Hypothalamus (tissue), 51 donors: ENCODE measurements at places on chromosomes 7 and 10.

GRCh38 chr7:101125989-101126650 is 784 bp upstream of the SERPINE1 start:
- no peak for DNase-seq

GRCh38 chr7:18655912-18656311 is 160.4 kb downstream of the HDAC9 start:
- no peak for DNase-seq

- no peak for DNase-seq
Observed at GRCh38 chr7:108063520-108063933, 60.6 kb upstream of the LAMB1 start.

GRCh38 chr10:7458556-7458955 is 47.7 kb upstream of the SFMBT2 start:
- no peak for DNase-seq

- DNase-seq, result no peak
Observed at GRCh38 chr10:971613-972012, 16.6 kb upstream of the GTPBP4 start.

GRCh38 chr10:124106241-124106879 is 13.0 kb upstream of the CHST15 start:
- peak; percentile 43 for DNase-seq

- no peak for DNase-seq
Observed at GRCh38 chr10:88080213-88080612, 216.8 kb downstream of the PTEN start.

DNA sequence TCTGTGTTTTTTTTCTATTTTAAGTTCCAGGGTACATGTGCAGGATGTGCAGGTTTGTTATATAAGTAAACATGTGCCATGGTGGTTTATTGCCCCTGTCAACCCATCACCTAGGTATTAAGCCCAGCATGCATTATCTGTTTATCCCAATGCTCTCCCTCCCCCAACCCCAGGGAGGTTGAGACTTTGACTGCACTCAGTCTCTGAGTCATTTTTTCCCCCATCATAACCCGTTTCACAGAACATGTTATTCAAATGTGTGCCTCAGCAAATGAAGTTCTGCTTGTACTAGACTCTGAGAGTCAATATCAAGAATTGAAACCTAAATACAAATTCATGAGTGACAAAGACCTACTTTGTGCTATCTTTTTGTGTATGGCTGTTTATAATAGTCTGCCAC is 70.0 kb upstream of the CYP26C1 start:
- DNase-seq, result no peak

GRCh38 chr7:104267701-104268368 is 60.0 kb upstream of the ORC5 start:
- DNase-seq, result no peak

- DNase-seq, result no peak
Observed at GRCh38 chr10:101397140-101397539, 43.2 kb downstream of the BTRC start.

- no peak for DNase-seq
Observed at GRCh38 chr7:83159731-83160130, 3.0 kb downstream of the PCLO start.

GRCh38 chr10:78377356-78377755 is 343.7 kb downstream of the RPS24 start:
- DNase-seq, result no peak

DNA sequence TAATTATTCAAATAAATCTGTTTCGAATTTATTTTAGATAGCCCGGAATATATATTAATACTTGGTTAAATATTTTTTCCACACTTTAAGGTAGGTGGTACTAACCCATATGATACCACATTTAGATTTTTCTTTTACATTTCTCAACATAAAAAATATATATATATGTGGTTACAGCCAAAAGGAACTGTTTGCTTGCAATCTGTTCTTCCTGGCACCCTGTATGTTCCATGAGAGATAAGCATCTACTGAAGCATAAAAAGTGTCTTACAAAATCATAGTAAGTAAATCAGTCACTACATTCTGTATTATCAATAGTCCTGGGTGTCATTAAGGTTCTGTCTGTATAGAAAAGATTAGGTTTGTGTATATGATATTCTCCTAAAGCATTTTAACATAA is 726.8 kb downstream of the GRM8 start:
- no peak for DNase-seq

- no peak for DNase-seq
Observed at GRCh38 chr7:16841681-16842080, 36.9 kb upstream of the AGR2 start.

- no peak for DNase-seq
Observed at GRCh38 chr10:20598590-20598989, 298.5 kb downstream of the NEBL start.

DNA sequence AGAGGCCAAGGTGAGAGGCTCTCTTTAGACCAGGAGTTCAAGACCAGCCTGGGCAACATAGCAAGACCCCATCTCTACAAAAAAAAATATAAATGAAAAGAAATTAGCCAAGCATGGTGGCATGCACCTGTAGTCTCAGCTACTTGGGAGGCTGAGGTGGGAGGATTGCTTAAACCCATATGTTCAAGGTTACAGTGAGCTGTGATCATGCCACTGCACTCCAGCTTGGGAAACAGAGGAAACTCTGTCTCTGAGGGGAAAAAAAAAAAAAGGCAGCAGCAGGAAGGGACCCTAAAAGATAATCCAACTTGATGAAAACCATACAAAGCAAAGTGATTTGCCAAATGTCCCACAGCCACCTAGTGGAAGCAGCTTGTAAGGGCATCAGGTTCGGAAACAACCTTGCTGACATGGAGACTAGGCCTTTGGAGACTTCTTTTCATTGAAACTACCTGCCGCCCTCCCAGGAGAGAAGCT is 15.6 kb upstream of the PBLD start:
- DNase-seq, result no peak

DNA sequence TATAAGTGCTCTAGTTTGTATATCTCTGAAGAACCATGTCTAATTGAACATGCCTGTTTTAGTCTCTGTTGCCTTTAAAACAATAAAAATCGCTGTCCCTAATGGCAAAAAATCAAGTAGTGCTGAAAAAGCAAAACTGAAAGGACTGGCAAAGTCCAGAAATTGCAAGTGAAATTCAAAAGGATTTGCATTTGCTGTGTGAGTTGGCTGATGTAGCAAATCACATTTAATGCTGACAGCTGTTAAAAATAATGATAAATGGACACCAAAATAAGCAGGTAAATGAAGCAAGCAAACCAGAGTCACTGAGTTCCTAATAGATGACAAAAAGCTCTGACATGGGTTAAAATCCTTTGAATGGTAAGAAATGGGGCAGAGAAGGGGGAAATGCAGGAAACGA is 874.1 kb downstream of the GRM8 start:
- DNase-seq, result no peak

DNA sequence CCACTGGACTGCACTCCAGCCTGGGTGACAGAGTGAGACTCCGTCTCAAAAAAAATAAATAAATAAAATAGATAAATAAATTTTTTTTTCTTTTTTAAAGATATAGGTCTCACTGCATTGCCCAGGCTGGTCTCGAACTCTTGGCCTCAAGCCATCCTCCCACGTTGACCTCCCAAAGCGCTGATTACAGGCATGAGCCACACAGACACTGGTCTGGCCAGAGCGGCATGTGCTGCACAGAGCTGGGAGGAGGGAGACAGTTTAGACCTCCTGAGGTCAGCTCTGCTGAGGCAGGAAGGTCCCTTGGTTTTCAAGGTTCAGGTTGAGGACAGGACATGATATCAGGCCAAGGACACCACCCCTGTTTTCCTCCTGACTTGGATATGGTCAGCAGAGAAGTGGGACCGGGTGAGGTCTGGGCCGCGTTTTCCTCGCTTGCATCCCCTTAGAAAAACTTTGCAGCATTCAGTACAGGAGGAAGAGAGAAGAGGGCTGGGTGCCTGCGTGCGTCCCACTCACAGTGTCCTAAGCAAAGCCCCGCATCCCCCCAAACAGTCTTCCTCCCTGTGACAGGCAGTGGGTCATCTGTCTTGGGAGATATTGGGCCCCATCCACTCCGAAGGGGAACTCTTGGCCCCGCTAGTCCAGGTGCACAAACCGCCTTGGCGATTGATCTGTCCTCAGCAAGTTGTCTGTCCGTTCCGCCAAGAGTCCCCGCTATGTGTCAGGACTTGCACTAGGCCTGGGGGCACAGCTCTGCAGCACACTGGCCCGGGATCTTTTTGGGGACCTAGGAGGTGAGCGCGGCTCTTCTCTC is 56.1 kb downstream of the ZNF727 start:
- no peak for DNase-seq

- no peak for DNase-seq
Observed at GRCh38 chr10:102267748-102268147, 22.4 kb downstream of the GBF1 start.

DNA sequence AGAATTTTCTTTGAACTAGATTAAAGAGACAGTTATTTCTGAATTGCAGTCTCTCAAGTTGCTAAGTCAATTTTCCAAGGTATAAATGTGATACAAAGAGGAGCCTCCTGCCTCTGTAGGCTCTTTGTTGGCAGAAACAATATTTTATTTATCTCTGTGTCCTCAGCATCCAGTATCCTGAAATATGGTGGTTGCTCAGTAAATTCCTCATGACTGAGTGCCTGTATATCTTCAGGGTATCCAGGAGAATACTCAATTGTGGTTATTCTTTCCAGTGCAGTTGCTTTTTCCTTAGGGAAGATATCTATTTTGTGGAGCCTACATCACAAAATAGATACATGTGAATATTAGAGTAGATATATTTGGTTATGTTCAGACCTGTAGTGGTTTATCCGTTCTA is 144.8 kb upstream of the FERD3L start:
- no peak for DNase-seq

DNA sequence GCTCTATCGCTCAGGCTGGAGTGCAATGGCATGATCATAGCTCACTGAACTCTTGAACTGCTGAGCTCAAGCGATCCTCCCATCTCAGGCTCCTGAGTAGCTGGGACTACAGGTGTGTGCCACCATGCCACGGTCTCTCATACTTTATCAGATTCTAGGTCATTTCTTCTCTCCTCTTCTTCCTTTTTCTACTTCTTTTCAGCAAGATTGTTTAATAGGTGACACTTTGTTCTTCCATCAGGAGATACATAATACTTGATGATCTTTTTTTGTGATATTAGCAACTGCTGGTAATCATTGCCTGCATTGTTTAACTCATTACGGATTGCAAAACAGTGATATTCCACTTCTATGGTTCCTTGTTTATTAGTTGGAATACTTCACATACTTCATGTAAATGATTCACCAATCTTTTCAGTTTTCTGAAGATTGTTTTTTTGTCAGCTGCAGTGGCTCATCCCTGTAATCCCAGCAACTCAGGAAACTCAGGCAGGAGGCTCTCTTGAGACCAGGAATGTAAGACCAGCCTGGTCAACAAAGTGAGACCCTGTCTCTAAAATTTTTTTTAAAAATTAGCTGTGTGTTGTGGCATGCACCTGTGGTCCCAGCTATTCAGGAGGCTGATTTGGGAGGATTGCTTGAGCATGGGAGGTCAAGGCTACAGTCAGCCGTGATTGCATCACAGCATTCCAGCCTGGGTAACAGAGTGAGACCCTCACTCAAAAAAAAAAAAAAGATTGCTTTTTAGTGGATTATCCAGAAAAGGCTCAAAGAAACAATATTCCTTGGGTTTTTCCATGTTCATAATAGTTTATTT is 36.2 kb upstream of the CHST3 start:
- no peak for DNase-seq

GRCh38 chr10:121007264-121007663 is 156.1 kb downstream of the WDR11 start:
- DNase-seq, result no peak

- DNase-seq, result no peak
Observed at GRCh38 chr10:48658243-48658974, 26.3 kb upstream of the WDFY4 start.

GRCh38 chr7:98970805-98971204 is 92.5 kb downstream of the TRRAP start:
- no peak for DNase-seq

GRCh38 chr10:125334545-125334944 is 174.2 kb upstream of the CTBP2 start:
- DNase-seq, result no peak

DNA sequence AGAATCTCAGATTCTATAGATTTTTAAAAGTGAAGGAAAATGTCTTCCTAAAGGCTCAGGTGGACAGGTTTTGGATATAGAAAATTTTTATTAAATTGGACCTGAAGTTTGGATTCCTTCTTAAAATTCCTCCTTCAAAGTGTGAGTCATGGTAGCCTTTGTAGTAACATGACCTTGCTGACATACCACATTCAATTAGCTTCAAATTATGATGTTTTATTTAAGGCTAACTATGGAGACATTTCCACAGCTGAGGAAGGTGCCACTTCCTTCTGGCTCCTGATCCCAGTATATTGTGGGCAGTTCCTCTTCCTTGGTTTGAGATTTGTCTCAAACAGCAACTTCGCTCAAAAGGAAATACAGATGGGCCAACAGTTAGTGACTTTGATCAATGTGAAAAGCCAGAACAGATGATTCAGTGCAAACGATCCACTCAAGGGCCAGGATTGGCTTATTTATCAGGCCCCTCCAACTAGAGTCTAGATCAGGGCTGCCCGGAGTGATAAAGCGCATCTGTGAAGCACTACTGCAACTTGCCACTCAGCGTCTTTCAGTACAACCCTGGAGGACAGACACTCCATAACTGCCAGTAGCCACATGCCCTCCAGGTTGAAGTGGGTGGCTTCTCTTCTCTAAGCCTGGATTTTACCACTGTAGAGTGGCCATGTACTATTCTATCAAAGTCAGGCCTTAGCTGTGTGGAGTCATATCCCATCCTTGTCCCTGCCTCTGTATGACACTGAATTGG is 573.5 kb downstream of the KIF20B start:
- DNase-seq, result no peak
